ENCODE measurements at places on chromosomes 2 and 18. TPM values are rescaled to one million over a fixed set of nuclear protein-coding genes. Genes with fewer than 3 reads are reported as not detected.

DNA sequence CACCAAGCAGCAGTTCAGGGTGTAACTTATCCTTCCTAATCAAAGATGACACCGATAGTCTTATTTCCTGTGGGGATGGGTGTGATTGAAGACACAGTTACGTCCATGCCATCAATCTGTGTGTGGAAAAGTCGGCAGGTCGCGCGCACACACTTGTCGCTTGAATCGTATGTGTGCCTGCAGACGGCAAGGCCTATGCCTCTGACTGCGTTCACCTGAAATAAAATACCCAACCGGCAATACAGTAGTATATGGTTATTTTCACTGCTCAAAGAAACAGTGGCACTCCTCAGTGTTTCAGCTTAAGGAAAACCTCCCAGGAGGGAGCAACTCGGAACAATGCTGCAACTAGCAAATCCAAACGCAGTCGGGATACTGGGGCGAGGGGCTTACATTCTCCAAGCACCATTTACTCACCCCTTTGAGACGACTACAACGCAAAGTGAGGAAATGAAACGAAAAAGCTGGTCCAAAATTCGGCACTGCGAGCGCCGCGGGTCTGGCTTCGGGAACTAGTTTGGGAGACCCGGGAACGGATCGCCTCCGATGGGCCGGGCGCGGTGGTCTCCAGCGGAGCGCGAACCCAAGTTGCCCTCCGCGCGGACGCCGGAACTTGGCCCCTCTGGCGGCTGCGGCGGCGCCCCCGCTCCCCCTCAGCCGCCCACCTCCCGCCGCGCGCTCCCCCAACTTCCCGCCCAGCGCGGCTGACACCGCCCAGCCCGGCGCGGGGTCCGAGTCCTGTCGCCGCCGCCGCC is 675 bp downstream of the PRKD3 start:
- no peak for DNase-seq

GRCh38 chr2:108813732-108814131 is 27.2 kb downstream of the CCDC138 start:
- DNase-seq = no peak

HTRA2 gene
- 35.8 TPM for total RNA-seq

GRCh38 chr2:217086718-217087117 is 226.9 kb upstream of the TNP1 start:
- DNase-seq = no peak

GRCh38 chr2:202932425-202933138 is 20.5 kb downstream of the CARF start:
- DNase-seq = no peak

DNA sequence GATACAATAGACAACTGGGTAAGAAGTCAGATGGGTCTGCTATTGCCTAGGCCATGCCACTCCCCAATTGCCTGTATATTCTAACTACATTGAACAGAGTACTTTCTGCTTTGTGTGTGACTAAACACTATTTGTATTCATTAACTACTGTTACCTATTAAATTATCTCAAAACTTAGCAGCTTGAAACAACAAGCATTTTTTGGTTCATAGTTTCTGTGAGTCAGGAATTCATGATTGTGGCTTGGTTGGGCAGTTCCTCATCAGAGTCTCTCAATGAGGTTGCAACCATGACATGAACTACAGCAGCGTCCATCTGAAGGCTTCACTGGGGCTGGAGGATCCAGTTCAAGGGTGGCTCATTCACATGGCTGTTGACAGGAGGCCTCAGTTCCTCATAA is 205.7 kb downstream of the EN1 start:
- DNase-seq = no peak

DNA sequence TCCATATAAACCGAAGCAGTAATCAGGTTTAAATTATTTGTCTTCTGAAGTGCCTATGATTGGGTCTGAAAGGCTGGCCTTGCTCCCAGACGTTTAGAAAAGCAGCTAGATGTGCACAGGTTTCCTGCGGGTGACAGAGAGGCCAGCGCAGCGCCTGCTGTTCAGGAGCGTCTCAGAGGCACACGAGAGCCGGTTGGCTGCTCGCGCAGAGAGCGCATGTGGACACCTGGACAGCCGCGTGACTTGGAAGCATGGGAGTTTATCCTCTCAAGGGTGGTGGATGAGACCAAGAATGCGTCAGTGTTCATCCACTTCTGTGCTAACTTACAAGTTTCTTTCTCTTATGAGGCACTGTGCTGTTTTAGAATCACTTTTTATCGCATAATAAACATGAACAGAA is 303.7 kb downstream of the PTGR3 start:
- DNase-seq = no peak

SYT4 gene
- not detected for total RNA-seq

- no peak for DNase-seq
Measured at GRCh38 chr2:186558512-186559276, 31.2 kb upstream of the ITGAV start.

DNA sequence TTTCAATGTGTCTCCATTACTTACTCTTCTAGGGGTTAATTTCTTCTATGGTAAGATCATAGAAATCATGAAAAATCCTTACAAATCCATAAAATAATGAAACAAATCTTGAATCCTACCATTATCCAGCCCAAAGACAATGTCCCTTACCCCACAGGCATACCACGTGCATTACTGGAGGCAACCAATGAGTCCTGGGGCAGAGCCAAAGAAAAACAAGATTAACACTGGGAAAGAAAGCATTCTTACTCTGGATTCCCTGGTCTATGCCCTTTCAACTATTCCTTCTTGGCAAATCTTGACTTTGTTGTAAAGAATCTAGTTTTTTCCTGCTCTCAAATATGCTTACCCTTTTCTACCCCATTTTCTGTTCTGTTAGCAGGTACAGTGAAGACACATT is 3.1 kb upstream of the GALNT1 start:
- no peak for DNase-seq

- DNase-seq = no peak
Measured at GRCh38 chr2:119108186-119108585, 50.4 kb downstream of the C1QL2 start.

OLA1 gene
- total RNA-seq = 58.4 TPM

SMYD5 gene
- total RNA-seq = 25.1 TPM

DNA sequence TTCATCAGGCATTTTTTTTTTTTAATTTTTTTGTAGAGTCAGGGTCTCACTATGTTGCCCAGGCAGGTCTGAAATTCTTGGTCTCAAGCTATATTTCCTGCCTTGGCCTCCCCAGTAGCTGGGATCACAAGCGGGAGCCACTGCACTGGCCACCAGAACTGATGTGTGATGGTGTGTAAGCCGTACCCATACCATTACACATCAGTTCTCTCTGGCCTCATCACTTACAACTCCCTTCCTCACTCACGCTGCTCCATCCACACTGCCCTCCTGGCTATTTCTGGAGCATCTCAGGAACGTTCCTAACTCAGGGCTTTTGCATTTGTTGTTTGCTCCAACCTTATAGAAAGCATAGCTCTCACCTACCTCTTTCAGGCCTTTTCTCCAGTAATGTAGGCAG is 834.5 kb upstream of the ID2 start:
- DNase-seq = no peak

ILKAP gene
- total RNA-seq = 36.4 TPM

DNA sequence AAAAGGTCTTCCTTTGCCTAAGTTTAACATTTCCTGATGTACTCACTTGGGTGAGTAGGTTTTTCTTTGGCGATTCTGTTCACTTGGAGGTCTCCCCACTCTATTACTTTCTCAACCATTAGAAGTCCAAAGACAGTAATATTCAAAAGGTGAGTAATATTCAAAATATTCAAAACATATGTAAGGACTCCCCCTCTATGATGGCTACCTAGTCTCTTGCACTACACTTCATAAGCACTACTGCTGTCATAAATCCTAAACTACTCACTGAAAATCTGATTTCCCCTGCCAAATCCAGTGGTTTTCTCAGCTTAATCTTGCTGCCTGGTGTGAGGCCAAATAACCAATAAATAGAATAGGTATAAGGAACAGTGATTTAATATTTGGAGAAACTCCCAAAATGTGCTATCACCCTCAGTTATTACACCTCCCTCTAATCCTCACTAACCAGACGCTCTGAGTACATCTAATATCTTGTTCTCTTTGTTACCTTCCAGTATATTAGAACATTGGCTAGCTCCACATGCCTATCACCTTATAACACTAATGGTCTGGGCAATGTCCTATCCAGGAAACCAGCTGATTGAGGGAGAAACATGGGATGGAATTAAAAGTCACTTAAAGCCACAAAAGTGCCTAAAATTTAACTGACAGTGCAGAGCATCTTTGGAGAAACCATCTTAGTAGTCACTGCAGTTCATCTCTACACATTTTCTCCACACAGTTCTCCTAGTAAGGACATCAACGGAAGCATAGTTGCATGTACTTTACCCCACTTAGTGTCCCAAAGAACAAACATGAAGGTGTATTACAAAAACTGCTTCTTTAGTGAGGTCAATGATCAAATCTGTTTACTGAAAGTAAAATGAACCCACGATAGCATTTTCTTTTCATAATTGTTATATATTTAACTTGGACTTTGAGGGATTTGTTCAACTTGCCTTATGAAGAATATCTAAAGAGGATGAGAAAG is 54.8 kb downstream of the MBD2 start:
- DNase-seq = no peak

- no peak for DNase-seq
Measured at GRCh38 chr2:226873051-226873620, 37.3 kb downstream of the RHBDD1 start.

- DNase-seq = no peak
Measured at GRCh38 chr2:178088774-178089270, 16.2 kb upstream of the PDE11A start.

GCKR gene
- total RNA-seq = 4.2 TPM

ASB18 gene
- total RNA-seq = not detected

GRCh38 chr2:27001950-27002349 is 30.8 kb upstream of the TMEM214 start:
- DNase-seq = no peak

CRYGC gene
- not detected for total RNA-seq

EFR3B gene
- total RNA-seq = 2.0 TPM

BMP10 gene
- not detected for total RNA-seq

SKOR2 gene
- not detected for total RNA-seq

KIAA2012 gene
- total RNA-seq = not detected

DNA sequence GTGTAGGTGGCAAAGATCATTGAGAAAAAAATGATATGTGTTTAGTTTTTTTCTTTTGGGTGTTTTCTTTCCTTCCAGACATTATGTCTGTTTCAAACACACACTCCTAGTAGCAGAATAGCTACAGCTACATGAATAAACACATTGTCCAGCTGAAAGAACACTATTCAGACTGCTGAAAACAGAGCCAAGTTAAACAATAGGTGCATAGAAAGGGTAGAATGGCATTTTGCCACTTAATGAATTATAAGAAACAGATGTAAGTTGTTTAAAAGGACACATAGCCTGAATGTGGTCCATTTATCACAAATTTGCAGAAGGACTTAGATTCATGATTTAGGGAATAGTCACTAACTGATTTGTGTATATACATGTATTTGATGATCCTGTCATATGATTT is 20.1 kb downstream of the CTLA4 start:
- DNase-seq = no peak

- no peak for DNase-seq
Measured at GRCh38 chr2:238464389-238464788, 37.7 kb downstream of the ASB1 start.

DNA sequence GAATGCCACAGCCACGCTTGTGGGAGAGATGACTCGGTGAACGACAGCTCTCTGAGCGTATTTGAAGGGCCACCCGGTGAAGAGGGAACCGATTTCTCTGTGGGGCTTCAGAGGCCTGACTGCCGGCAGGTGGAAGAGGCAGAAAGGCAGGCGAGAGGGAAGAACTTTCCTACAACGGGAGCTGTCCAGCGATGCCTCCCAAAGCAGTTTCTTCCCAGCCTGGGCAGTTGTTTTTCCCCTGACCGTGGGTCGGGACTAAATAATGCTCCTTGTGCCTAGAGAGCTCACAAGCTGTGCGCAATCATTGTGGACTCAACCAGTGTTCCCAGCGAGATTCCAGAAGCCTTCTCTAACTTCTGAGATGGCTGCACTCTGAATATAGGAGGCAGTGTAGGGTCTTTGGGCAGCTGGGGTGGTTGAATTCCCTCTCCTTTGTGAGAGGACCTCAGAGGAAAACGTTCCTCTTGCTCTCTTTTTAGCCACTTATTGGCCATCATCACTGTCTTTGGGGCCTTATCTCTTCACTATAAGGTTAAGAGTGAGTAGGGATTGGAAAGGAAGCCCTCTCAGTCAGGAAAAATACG is 710 bp downstream of the SEC11C start:
- DNase-seq = no peak
